ENCODE measurements at places on chromosomes 11 and 22.

DNA sequence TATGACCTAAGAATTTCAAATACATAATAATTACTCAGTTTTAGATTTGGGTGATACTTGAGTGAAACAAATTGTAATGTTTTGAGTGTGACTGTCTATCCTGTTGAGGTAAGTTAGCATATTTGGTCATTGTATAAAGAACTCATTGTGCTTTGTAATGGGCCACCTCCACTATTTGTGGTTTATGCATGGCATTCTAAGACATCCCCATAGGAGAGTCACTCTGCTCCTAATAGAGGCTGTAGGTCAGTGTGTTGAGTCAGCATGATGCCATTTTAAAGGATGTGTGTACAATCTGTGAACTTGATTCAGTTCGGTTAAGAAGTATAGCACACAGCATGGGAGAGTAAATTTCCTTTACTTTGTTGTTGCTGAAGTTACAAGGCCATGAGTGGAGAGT lies 1112.4 kb downstream of the JRKL start:
- no peak for DNase-seq

DNA sequence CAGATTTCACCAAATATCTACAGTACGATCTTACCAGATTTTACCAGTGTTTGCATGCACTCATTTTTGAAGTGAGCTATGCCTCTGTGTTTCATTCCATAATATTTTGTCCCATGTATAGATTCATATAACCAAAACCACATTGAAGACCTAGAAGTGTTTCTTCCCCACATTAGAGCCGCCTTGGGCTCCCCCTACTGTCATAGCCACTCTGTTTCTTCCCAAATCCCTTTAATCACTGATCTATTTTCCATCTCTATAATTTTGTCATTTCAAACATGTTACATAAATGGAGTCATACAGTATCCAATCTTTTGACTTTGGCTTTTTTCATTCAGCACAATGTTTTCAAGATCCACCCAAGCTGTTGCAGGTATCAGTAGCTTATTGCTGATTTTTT lies 12.7 kb downstream of the MRGPRX3 start:
- DNase-seq: no peak

GRCh38 chr22:29022101-29022817 lies 39.4 kb downstream of the C22orf31 start:
- no peak for DNase-seq

GRCh38 chr11:67372321-67372992 lies 941 bp downstream of the CLCF1 start:
- DNase-seq: no peak

DNA sequence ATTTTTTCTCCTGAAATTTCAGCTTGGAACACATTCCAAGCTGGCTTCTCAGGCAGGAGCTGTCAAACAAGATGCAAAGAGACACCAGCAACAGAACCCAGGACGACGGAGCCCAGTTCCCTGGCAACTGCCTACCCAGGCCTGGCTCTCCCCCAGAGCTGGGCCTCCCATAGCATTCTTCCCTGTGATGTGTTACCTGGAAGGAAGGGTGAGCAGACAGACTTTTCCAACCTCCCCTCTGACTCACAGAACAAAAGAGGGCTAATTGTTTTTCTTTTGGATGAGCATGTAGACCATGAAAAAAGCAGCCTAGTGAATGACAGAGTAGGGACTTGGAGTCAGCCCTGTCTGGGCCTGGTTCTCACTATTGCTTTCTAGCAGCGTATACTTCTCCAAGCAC lies 55.3 kb upstream of the BMAL1 start:
- DNase-seq: no peak

DNA sequence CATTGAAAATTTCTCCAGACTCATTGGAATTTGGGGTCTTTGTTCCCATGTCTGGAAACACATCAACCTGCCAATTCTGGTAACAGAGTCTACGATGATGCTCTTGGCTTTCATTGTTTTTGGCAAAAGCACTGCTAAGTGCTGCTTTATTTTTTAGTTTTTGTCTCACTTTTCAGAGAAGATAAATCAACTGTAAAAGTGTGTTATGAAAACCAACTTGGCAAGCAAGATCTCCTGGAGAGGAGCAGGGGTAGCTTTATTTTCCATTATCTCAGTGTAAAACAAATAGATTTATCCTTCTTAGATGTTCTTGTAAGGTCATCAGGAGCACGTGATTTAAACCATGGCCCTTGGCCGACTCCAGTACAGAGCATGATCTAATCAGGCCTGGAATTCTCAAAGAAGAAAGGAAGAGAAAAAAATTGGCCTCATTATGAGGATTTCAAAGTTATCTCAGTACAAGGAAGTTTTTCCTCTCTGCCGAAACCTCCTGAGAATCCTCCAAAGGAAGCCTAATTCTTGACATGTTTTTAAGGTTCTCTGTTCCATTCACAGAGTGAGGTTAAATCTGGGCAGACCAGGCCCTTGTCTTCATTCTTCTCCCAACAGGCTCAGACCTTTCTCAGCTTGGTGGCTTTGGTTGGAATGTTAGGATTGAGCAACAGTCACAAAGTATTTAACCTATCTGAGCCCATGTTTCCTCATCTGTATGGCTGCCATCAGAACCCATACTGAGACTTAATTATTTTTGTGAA lies 16.4 kb upstream of the PAMR1 start:
- DNase-seq: no peak

GRCh38 chr11:85029964-85030363 lies 597.2 kb downstream of the DLG2 start:
- DNase-seq: peak; percentile 61

DNA sequence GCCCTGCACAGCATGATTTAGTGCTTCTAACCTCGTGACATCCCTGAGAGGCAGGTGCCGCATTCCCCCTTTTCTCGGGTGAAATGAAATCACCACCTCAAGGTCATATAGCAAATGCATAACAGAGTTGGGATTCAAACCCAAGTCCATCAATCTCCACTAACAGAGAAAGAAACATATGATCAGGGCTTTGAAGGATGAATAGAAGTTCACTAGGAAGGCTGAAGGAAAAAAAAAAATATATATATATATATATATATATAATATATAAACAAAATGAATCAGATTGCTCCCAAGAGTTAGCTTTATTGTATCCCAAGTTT lies 12.1 kb upstream of the ARHGEF17 start:
- no peak for DNase-seq

DNA sequence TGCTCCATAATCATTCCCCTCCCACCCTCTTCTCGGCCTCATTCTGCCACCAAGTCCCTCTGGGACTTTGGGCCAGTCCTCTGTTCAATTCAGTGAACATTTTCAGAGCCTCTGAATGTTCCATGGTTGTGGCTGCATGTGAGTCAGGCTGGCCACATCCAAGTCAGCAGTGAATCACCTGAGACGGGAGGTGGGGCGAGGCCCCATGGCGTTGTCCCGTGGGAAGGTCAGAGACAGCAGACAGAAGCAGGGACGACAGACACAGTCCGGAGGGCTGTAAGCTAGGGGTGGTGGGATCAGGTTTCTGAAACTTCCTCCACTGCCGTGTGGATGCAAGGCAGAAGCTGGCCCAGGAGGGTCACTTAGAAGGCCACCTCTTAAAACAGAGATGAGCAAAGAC lies 324.8 kb downstream of the MN1 start:
- no peak for DNase-seq

- no peak for DNase-seq
These were observed 62.0 kb downstream of the FLRT1 start for GRCh38 chr11:64097468-64098317.

DNA sequence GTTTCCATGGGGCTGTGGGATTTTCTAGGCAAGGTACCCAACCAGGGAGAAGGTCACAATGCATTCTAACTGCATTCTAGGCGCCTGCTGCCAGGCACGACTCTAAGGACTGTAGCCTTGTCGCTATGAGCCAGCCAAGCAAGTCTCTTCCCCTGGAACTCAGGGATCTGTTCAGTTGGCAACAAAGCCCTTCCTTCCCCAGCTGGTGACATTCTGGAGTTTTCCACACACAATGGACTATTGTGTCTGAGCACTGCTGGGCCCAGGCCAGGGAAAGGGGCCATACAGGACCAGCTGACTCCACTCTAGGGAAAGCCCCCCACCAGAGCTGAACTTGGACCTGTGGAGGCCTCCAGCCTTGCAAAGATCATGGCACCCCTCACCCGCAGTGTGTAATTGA lies 116.8 kb downstream of the RRAS2 start:
- no peak for DNase-seq

DNA sequence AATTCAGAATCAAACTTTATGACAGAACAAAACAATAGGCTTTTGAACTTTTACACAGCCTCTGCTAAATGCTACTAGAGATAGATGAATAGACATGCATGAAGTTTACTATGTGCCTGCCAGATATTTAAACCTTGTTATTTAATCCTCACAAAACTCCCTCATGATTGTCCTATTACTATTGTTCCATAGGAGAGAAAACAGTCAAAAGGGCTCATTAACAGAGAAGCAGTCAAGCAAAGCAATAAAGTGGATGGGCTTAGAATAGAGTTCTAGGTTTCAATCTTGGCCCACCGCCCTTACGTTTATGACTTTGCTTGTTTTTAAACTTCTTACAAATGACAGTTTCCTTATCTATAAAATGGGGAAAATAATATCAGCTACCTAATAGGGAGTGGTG lies 12.9 kb downstream of the CWC15 start:
- no peak for DNase-seq

DNA sequence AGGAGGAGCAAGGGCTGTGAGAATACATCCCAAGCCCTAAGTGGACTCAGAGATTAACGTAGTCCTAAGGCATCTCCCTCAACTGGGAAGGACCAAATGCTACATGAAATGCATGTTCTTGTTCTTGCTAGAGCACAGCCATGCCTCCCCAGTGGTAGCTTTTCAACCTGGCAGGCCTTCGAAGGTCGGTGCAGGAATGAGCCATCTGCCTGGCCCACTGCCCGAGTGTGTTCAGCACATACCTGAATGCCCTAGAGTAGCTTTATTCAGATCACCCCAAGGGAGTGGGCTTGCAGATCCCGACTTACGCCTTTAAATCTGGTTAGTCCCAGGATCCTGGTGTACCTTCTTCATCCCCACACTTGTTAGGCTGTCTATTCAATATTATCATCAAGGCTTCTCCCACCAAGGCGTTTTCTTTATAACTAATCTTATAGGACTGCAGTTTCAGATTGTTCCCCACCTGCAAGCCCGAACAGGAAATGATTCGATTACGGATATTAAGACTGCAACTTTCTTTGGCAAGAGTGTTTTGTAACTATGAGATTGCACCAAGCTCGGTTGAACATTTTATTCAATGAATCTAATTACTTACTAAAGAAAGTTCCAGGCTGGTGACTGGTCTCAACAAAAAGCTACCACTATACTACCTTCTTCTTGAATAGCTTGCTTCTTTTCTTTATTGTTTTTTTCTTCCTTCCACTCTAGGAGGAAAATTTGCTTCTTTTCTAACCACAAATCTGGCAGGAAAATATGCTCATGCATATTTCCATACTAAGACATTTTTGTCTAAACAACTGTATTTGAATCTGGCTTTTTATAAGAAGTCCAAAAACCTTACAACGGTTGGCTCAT lies 115.6 kb downstream of the SGSM3 start:
- DNase-seq: no peak

- DNase-seq: no peak
These were observed 134.8 kb downstream of the LARGE1 start for GRCh38 chr22:33785283-33785968.

- no peak for DNase-seq
These were observed 4.6 kb downstream of the CASTOR1 start for GRCh38 chr22:30284666-30285065.

DNA sequence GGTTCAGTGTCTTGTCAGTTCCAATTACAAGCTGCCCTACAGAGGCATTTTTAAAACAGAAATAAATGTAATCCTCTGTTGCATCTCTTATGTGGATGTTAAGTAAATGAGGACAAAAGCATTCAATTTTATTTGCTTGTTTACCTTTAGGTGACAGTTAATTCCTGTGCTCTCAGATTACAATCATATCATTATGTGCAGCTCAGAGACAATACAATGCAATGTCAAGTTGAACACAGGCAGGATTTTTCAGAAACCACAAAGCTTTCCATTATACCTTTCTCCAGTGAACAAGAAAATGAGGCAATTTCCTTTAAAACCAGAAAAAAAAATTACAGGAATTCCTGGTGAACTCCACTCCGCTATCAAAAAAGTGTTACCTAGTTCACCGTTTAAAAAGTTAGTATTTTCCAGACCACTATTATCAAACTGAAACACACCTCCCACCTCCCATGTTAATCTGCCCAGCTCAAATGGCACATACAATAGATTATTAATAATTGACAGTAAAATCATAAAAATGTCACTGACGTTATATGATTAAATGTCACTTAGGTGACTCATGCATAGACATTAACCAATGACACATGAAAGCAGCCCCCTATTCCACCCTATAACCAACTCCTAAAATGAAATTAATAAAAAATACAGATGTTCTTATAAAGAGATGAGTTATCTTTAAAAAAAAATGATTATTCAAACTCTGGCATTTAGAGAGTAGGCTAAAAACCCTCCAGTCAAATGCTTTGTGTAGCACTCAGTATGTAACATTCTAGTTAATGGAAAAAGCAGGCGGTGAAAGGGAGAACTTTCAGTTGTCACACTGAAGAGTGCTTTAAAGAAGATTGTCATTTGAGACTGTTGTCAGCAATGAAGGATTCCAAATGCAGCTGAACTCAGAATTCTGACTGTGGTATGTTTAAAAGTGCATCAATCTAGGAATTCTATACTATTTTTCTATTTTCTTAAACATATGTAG lies 98.6 kb downstream of the MUC15 start:
- no peak for DNase-seq

- DNase-seq: peak; percentile 27
These were observed 60.6 kb upstream of the TCF20 start for GRCh38 chr22:42331014-42331413.

DNA sequence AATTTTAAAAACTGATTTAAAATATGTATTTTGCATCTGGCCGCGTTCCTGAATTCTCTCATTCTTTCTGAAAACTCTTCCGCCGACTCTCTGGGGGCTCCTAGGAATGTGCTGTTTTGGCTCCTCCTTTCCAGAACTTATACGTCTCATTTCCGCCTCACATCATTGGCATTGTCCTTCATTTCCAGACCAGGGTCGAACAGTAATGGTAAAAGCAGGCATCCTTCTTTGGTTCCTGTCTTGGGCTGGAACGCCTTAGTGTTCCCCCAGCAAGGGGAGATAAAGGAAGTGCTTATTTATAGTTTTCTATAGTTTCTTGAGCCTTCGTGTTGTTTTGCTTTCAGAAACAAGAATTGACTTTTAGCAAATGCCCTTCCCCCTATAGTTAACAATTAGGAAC lies 10.9 kb upstream of the TNNT3 start:
- DNase-seq: no peak

- DNase-seq: no peak
These were observed 4.6 kb downstream of the GNB1L start for GRCh38 chr22:19849835-19850762.

DNA sequence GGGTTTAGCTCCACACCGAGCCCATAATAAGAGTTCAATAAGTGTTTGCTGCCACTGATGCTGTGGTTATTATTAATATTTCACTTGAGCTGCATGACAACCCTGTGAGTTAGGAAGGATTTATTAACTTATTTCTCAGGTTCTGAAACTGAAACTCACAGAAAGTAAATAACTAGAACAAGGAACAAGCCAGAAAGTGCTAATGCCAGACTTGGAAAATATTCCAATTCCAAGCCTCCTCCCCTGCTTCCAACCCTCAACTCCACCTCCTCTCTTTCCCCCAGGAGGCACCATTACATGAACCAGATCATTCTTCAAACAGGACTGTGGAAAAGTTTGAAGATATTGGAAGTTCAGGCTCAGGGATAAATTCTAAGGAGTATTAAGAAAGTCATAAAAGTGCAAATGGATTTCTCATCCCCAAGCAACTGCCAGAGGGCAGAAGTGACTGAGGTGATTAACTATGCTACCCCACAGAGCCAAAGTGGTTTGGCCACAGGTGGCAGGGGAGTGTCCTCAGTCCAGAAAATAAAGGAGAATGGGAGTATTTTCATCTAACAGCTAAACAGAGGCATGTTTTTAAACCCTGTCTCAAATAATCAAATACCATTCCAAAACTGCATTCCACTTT lies 3.2 kb upstream of the FJX1 start:
- no peak for DNase-seq
